ENCODE measurements at places on chromosomes 12 and 14.

GRCh38 chr14:106506881-106507305 is 980.5 kb downstream of the TMEM121 start:
- DNase-seq: no peak

DNA sequence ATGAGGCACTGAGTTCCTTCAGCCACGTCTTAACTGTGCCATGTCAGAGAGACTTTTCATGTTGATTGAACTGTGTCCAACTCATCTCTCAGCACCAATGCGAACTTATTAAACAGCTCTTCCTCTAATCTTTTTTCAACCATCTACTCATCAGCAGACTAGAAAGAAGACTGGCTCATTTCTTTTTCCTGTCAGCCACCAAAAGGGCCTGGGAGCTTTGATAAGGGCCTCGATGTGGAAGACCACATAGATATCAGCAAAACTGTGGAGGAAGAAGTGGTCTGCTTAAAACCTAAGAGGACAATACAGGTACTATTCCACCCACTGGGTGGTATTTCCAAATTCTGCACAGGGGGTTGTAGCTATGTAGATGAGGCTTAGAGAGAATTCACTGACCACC is 3.6 kb upstream of the PLXNC1 start:
- DNase-seq: no peak

GRCh38 chr12:123754041-123754772 is 7.9 kb upstream of the DNAH10 start:
- DNase-seq: no peak

DNA sequence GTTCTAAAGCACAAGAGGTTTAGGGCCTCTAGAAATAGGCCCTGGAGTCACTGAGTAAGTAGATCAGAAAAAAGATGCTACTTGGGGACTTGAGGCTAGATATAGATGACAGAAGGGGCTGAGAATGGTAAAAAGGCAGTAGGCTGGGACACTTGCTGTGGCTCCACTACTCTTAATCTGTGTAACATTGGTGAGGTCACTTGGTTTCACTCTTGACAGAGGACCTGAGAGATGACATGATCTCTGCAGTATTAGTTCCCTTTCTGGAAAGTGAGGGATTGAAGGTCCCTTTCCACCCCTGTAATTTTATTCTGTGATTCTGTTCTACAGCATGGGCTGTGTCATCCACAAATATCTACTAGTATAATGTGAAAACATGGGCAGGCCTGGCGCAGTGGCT is 39.7 kb downstream of the MAPKAPK5 start:
- DNase-seq: no peak

- no peak for DNase-seq
These were observed 58.2 kb downstream of the GRIP1 start for GRCh38 chr12:66620688-66621087.

GRCh38 chr12:117143008-117143532 is 43.9 kb upstream of the TESC start:
- no peak for DNase-seq

GRCh38 chr12:8637666-8638065 is 25.0 kb downstream of the MFAP5 start:
- no peak for DNase-seq

GRCh38 chr12:56021889-56022497 is 1.1 kb downstream of the IKZF4 start:
- no peak for DNase-seq

- no peak for DNase-seq
These were observed 170.6 kb downstream of the BMP4 start for GRCh38 chr14:53786045-53786444.

- no peak for DNase-seq
These were observed 70.5 kb downstream of the ANKS1B start for GRCh38 chr12:99914206-99914605.

DNA sequence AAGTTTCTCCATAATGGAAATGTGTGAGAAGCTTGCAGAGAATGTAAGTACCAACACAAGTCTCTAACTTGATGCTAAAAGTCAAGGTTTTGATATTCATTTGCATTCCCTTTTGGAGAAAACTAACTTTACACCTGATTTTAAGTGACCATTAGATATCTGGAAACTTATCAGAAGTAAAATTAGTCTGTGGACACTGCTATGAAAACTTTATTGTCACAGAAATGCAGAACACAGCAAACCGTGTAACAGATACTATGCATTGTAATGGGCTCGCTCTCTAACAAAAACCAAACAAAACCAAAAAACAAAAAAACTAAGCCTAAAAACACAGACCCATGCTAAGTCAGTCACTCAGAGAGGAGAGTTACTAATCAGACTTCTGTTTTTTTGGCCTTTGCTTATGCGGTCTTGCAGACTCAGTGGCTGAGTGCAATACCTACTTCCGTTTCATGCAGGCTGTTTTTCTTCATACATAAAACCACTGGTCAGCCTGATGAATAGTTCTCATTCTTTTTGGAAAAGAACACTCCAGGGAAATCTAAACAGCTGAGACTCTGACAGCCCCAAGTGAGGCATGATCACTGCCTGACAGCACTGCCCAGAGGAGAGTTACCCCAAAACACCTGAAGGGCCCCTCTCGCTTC is 35.7 kb downstream of the NRDE2 start:
- no peak for DNase-seq

GRCh38 chr14:51327376-51327775 is 87.3 kb downstream of the TMX1 start:
- DNase-seq: no peak

DNA sequence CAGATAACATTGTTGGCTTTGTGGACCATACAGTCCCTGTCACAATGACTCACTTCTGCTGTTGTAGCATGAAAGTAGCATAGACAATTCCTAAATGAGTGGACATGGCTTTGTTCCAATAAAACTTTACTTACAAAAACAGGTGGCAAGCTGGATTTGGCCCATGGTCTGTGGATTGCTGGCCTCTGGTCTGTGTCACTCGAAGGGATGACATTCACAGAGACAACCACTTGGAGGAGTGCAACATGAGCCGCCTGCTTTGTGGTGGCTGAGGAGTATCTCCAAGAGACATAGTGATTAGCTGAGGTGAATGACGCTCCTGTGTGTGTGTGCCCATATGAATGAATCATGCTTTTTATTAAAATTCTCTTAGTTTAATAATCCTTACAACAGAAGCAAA is 81.3 kb upstream of the NRXN3 start:
- DNase-seq: no peak

DNA sequence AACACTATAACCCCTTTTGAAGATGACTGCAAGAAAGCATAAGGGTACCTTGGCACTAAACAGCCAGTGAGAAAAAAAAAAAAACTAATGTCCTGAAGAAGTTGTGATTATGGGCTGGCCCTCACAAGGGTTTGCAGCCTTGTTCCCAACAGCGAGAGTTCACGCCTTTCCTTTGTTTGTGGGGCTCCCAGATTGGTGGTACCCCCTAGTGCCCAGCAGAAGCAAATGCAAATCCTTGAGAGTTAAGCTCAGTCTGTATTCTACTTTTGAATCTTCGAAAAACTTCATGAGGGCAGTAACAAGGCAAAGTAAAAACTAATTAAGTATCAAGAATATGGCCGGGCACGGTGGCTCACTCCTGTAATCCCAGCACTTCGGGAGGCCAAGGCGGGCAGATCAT is 238.9 kb upstream of the LMO3 start:
- DNase-seq: no peak

- DNase-seq: no peak
These were observed 35.7 kb downstream of the MVK start for GRCh38 chr12:109609342-109609741.

DNA sequence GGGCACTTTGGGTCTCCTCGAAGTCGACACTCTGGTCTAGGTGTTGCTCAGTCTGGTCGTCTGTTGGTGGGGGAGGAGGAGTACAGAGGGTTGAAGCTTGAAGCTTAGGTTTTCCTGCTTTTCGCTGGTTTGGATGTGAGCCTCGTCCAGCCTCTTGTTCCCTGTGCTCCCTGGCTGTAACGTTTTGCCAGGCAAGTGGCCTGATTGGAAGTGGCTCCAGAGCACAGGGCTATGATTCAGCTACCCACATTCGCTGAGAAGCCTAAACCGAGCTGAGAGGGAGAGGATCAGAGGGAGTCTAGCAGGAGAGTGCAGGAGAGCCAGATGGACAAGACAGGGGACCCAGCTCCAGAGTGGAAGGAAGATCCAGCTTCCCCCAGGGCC is 6.1 kb downstream of the HOXC10 start:
- DNase-seq: no peak

GRCh38 chr12:72256725-72257124 is 15.4 kb upstream of the TRHDE start:
- DNase-seq: peak; percentile 67

DNA sequence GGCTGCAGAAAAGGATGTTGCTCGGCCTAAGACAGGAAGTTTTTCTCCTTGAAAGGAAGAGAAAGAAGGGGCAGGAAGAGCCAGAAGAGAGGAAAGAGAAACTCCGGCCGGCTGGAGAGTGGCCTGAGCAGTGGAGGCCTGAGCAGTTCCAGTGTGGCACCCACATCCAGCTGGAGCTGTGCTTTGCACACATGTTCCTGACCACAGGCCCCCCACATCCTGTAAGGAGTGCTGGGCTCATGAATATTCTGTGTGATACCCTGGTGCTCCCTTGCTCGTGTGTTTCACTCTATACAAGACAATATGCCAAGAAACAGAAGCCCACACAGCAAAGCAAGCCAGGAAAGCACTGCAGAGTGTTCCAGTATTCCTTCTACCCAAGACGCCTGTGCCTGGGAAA is 27.1 kb downstream of the POLE start:
- no peak for DNase-seq

GRCh38 chr12:70756791-70757190 is 119.6 kb upstream of the PTPRB start:
- no peak for DNase-seq

- DNase-seq: no peak
These were observed 14.2 kb downstream of the DLK1 start for GRCh38 chr14:100740929-100741328.

DNA sequence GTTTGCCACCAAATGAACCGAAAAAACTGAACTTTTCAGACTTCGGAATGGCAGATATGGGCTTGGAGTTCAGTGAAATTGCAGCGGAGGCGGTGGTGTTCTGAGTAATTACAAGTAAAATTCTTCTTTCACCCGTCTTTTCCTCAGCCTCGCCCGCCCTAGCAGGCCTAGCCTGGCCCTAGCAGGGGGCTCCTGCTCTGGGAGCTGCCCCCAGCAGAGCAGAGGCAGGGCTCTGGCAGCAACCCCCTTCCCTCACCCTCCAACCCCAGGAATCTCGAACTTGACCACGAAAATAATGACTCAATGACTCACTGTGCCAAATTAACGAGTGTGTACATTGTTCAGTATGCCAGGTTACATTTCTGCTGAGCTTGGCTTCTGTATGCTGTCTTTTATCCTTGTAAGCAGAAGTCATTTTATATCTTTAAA is 1.1 kb downstream of the PAPLN start:
- DNase-seq: peak; percentile 88

DNA sequence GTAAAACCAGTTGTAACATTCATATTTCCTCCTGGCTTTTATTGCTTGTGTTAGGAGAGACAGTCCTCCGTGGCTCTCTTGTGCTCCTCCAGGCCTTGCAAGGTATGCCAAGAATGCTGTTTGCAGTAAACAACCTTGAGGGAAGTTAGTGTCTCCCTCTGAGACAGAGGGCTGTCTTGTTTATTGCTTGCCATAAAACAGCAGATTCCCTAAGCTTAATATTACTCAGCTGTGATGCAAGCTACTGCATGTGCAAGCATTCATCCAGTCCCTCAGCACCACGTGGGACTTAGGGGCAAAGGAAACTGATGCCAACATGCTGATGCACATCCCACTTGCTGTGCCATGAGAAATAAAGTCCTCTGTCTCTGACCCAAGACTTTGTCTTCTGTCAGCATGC is 6.6 kb downstream of the POMT2 start:
- peak; percentile 38 for DNase-seq

DNA sequence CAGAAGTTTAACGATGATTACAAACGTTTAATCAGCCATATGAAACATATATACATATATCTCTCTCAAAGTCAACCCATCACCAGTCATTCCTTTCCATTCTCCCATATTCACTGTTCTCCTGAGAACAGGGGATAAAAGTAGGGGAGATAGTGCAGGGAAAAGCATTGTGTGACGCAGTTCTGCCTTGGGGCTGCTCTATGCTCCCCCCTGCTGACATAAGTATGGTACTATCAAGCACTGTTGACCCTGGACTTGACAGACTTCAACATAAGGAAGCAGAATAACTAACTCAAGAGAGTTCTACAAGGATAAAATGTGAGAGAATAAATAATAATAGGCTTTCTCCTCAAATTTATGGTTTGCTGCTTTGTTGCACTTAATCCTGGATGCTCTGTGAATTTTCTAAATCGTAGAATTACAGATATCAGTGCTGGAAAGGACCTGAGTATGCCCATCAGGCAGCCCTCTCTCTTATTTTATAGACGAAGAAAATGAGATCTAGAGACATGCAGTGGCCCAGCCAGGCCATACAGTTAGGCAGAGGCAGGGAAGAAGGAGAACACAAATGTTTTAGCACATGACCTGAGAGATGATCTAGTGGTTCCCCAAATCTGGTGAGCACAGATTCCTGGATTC is 87.2 kb downstream of the SCN8A start:
- DNase-seq: peak; percentile 59

GRCh38 chr12:105980085-105980484 is 158.7 kb downstream of the NUAK1 start:
- no peak for DNase-seq

GRCh38 chr14:102374264-102374663 is 11.5 kb downstream of the TECPR2 start:
- no peak for DNase-seq

DNA sequence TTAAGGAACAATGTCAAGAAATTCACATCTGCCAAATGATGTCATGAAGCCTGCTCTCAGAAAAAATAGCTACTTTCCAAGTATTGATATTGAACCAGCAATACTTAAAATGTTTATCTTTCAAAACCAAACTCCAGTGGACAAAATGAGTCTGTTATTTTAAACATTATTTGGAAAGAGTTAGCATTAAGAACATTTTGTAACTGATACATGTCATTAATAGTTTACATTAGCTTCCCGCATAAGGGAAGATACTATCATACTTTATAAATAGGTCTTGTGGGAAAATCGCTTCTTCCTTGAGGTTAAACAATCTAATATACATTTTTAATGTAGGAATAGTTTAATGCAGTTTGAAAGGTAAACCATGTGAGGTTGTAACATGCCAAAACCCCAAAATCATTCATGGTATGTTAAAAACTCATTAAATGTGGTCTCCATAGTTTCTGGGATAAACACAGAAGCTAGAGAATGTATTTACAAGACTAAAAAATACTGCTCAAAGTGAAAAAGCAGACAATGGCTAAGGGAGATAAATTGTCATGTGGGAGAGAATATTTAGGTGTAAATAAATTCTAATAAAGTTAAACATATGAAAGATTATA is 73.4 kb upstream of the ATP2B1 start:
- DNase-seq: no peak

GRCh38 chr12:132719954-132720324 is 9.3 kb downstream of the PGAM5 start:
- no peak for DNase-seq

- no peak for DNase-seq
These were observed 99.5 kb downstream of the KIF26A start for GRCh38 chr14:104237651-104238423.

- peak; percentile 79 for DNase-seq
These were observed 144.7 kb upstream of the BTG1 start for GRCh38 chr12:92290350-92290695.

Data from fibroblast of skin of back (primary cell).